ENCODE measurements at places on chromosomes 2 and 18.

DNA sequence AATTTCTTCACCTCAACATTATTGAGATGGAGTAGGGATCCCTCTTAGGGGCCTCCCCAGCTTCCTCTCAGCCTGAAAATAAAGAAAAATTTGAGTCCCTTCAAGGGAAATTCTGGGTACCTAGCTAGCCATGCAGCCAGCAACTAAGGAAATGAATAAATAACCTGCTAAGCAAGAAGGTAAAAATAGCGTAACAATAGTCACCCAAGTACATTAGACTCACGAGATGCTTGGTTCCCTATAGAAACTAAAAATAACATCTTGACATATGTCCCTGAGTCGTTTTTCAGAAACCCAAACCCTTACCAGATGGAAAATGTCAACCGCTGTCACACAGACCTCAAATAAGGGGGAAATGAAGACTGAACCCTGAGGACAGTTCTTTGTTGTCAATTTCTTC is 51.9 kb downstream of the CACNB4 start:
- no peak for DNase-seq

DNA sequence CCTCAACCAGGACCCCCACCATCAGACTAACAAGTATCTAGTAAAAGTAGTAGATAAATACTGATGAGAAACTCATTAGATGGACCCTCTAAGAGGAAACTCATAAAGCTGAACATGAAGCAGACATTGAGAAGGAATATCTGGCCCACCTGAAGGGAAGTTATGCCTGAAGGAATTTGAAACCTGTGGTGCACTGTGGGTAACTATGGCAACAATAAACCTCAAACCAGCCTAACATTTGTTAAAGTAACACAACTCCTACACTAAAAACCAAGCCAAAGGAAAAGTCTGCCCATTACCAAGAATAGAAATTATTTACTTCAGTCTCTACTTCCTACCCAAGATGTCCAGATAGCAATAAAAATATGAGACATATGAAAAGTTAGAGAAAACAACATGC is 43.4 kb downstream of the KIAA1328 start:
- DNase-seq = no peak

DNA sequence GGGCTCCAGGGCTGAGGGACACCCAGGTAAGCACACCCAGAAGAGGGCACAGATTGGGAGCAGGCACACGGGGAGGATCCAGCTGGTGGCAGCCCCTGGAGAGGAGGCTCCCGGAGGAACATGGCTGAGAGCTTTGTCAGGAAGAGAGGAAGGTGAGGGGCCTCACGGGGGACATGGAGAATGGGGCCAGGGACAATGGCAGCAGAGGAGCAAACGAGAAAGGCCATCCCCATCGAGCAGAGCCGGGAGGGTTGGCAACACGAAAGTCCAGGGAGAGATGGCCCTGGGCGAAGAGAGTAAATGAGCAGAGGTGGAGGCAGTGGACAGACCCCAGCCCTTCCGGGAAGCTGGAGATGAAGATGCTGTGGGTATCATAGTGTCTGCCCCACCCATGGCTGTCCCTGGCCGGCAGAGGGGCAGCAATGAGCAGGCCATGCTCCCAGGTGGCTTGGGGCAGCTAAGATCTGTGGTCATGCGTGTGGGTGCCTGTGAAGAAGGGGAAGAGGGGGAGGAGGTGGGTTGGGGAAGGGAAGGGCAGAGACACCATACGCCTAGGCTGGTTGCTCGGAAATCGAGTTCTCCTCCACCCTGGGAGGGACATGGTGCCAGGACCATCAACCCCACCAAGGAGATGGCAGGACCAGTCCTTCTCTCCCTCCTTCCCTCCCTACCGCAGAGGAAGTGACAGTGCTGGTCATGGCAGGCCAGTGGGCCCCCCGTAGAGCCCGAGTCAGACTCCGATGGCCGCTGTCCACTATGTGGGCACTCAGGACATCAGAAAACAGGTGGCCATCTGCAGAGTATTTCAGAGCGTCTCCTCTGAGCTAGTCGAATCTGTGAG is 191.7 kb downstream of the NDUFA10 start:
- DNase-seq = no peak

DNA sequence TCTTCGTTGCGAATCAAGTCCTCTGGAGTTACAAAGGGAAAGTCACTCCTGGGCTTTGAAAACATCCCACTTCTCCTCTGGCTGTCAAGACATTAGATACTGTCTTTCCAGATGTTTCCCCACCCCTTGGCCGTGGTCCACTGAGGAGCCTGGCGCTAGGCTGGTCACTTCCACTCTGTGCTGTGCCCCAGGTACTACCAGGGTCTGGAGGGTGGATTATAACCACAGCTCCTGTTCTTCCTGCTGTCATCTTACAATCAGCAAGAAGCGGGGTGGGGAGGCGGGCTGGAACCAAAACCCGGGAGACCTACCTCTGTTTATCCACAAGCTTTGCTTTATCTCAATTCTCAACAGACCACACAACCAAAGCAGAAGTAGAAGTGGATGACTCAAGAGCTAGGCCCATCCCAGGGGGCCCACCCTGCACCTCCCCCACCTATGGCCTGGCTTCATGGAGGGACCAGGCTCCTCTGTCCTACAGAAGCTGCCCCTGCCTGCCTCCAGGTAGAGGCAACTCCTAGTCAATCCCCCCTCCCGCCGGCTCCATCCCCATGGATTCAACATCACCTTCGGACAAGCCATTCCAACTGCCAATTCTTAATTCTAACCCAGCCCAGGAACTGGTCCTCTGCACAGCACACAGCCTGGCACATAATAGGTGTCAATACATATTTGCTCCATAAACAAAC is 17.8 kb downstream of the SMAD7 start:
- peak; percentile 62 for DNase-seq

DNA sequence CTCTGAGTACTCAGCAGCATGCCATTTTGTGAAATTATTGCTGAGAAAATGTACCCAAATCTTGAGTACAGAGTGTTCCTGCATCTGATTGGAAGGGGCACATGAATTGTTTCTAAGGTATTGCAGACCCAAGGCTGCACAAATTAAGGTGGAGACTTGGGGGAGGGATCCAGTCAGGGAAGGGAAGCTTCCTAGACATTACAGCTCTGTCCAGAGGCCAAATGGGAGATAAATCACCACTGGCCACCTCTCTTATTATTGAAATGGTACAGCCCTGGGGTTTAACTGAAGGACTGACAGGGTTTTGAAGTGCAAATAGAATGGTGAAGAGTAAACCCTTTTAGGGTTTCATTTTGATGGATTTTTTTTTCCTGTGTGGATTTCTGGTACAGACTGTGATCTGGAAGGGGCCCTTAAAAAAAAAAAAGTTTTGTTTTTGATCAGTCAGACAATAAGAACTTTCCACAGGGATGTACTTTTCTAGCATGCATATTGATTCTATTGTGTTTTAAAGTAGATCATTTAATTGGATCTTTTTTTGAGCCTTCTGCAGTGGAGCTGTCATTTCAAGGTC is 119.4 kb downstream of the GREB1L start:
- DNase-seq = no peak

DNA sequence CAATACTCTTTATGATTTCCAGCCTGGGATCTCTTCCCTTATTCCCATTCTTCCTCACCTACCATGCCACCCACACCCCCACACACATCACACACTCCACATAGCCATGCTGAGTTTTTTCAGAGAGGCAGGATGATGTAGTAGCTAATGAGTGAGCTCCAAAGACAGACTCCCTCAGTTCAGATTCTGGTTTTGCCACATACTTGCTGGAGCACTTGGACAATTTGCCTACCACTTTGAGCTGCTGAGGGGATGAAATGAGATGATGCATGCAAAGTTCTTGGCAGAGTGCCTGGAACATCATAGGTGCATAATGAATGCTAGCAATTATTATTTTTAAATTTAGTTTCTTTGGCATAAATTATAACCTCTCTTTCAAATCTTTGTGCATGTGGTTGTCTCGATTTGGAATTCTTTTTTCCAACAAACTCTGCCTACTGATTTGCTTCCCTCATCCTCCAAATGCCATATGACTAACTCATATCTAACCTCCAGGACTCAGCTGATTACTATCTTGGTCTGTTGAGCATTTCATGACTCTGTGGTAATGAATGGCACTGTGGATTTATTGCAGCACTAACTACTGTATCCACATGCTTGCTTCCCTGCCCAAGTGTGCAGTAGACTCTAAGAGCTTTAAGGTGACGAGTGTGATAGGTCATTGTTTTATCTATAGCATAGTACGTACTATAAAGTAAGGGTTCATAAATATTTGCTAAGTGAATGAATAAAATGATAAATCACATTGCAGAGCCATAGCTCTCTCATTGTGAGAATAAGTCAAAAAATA is 99.1 kb downstream of the TACR1 start:
- no peak for DNase-seq

DNA sequence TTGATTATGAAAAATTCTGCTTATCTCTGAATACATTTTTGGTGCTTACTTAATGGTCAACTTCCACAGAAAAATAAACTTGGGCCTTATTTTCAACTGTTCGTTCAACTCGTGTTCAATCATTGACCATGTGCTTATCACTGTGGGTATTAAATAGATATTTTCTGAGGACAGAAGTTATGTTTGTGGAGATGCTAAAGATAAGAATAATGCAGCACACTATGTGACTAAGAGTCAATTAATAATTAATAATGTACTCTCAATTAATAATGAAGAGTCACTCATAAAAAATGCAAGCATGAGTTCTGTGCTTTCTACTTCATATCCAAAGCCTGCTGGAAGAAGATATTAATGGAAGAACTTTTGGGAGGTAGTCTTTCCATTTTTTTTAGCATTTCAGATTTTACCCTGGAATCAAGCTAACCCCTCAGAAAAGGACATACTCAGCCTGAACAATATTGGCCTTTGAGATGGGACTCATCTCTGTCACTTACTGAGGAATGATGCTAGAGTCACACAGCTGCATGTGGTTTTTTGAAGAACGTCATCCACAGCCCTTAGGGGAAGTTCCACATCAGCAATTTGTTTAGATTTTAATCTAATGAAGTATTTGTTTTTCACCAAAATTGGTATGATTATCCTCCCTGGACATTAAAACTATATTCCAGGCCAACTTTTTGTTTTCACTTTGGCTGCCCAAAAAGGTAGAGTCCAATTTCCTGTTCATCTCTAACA is 191.9 kb upstream of the CRIM1 start:
- DNase-seq = no peak
